Right renal cortex interstitium (tissue), 3 donors: ENCODE measurements at places on chromosomes 3 and 15.

DNA sequence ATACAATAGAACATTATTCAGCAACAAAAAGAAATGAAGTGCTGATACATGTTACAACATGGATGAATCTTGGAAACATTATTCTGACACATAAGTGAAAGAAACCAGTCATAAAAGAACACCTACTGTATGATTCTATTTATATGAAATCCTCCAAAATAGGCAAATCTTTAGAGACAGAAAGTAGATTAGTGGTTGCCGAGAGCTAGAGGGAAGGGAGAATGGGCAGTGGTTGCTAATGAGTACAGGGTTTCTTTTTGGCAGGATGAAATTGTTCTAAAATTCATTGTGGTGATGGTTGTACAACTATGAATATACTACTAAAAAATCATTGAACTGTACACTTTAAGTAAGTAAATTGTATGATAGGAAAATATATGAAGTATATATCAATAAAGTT, 6.3 kb upstream of the LRRC58 start:
- no peak for DNase-seq

GRCh38 chr15:41969851-41970431, 2.4 kb downstream of the EHD4 start:
- no peak for DNase-seq

- DNase-seq, result no peak
These were observed 18.2 kb downstream of the IDH3A start for GRCh38 chr15:78167227-78167888.

- DNase-seq, result no peak
These were observed 350.5 kb upstream of the ICE2 start for GRCh38 chr15:60829416-60829815.

DNA sequence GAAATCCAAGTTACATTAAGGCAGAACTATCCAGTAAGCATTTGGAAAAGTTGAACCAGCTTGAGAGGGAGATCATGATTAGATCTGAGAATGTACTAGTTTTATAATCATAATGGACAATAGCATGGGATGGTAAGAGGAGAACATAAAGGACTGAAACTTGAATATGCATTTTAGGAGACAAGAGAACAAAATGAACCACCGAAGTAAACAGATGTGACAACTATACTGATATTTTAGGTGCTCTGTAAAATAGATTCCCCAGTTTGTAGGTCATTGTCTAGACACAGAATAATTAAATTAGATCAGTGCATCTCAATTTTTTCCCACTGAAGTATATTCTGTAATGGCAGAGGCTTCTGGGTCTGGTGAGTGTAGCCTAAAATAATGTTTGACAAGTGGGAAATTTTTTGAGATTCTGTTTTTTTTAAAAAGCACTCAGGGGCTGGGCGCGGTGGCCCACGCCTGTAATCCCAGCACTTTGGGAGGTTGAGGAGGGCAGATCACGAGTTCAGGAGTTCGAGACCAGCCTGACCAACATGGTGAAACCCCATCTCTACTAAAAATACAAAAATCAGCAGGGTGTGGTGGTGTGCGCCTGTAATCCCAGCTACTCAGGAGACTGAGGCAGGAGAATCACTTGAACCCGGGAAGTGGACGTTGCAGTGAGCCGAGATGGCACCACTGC, 16.3 kb downstream of the ECT2 start:
- DNase-seq, result no peak

DNA sequence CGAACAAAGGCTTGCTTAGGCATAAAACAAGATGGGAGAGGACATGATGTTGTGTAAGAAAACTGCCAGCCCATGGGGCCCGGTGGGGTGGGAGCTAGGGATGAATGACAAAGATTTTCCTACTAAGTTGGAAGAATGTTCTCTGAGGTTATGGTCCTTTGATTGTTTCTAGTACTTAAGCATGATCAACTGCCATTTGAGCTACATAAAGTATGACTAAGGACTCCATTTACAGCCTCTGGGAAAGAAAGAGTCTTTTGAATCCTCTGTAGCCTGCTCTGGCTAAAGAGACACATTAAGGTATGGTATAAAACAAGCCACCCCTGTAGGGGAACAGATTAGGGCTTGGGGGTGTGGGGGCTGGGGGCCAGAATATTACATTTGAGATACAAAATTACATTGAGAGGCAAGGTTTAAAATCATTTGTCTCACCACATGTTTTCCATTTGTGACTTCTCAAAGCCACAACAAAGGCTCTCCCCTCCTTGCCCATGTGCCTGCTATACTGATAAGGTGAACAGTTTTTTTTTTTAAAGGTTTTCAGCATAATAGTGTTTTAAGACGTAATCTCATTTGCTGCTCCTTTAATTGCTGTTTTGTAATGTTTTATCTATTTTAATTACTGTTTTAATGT, 323.4 kb downstream of the CHST2 start:
- DNase-seq, result no peak
